Stimulated activated CD4-positive, alpha-beta T cell treated with anti-CD3 and anti-CD28 coated beads, TNF-alpha, amount 100 ng/mL, for 1 hour (primary cell): ENCODE measurements at places on chromosomes 7 and 10.
A peak's percentile ranks its signal among the peaks of the same experiment; 100 is the strongest.

DNA sequence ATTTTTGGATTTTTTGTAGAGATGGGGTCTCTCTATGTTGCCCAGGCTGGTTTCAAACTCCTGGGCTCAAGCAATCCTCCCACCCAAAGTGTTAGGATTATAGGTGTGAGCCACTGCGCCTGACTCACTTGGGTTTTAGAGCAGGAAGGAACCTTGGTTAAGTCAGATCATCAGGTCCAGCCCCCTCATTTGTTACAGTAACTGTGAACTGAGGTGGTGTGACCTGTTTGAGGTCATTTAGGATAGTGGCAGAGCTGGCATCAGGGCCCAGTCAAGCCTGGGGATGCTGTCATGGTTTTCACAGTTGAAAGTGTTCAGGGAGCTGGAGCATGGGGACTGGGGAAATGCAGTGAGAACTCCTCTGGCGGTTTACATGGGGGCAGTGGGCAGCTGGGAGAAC, 159.6 kb downstream of the TAX1BP1 start:
- DNase-seq: no peak

DNA sequence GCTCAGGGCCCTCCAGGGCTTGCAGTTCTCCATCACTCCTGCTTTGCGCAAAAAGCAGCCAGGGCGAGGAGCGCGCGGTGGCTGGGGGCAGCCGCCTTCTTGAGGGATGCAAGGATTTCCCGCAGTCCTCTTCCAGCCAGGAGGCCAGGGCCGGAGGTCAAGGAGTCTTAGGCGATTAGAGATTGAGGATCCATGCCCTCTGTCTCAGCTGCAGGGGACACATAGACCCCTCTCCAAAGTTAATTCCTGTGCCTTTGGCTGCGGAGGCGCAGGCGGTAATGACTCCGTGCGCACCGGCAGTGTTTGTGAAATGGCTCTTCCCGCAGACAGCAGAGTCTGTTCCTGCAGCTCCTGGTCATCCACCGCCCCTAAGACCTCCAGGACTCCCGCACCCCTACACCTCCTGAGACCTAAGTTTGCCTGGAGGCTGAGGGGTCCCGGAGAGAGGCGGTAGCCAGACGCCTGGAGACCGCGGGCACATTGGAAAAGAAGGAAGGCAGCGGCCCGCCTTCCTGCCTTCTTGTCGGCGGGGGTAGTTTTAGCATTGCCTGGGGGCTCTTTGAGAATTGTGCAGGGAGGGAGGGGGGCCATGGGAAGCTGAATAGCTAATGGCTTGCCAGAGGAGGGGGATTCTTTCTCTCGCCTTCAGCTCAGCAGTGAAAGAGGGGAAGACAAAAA, 3.3 kb upstream of the NEUROG3 start:
- DNase-seq: no peak

DNA sequence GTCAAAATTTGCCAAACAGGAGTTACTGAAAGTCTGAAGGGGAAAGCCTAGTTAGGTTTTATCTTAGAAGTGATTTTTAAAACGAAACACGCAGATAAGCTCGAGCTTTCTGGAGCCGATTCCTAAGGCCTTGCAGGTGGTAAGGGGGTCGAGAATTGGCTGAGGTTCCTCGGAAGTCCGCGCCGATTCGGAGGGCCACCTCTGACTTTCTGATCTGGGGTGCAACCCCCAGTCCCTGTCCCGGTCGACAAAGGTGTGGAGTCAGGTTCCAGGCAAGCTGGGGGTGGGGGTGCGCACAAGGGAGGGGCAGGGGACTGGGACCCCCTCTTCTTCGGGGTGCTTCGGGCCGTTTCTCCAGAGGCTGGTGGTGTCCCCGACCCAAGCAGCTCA, 701 bp upstream of the CUL1 start:
- DNase-seq: no peak

GRCh38 chr7:141551094-141551781, at the start of gene AGK:
Gene AGK, plus strand, starts transcription at chr7:141551410. Its CDS starts 4,057 bp downstream, at chr7:141555467.
- peak; percentile 47 for DNase-seq

DNA sequence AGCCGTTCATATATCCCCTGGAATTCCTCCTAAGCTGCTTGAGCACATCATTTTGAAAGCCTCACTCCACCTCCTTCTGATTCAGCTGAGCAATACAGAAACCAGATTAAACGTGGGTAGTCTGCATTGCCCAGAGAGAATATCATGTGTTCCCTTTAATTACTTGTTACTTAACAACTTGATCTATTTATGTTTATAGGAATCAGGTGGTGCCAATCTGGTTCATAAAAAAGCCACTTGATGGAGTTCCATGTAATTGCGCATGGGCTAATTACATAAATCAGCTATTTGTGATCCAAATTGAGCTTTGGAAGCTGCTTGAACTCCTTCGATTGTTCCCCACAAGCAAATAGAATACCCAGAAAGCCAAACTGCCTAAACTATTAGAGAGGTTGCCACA, 114.7 kb upstream of the ADCY1 start:
- DNase-seq: no peak

DNA sequence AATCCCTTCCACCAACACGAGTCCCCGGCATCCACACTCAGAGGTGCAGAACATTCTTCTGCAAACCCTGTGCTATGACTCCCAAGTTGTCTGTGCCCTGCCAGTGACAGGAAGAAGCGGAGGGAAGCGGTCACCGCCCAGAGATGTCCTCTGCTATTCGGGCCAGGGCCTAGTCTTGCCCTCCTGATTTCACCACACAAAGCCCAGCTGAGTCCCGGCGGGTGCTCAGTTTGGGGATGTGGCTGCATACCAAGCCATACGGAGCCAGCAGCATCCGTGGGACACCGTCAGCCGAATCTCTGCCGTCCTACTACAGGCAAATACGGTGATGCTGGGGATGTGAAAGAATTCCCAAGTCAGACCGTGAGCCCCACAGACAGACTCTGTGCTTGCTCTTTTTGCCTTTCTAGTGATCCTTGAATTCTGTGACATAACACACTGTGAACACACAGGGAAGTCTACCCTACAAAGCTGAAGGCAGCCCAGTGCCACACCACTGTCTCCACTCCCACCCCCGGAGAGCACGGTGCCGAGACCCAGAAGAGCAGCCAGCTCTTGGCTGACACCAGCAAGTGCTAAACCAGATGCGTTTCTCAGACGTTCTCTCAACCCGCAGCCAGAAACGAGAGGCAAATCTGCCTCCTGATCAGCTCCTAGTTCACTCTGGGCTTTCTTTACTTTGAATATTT, 2.0 kb downstream of the STK32C start:
- DNase-seq: no peak

DNA sequence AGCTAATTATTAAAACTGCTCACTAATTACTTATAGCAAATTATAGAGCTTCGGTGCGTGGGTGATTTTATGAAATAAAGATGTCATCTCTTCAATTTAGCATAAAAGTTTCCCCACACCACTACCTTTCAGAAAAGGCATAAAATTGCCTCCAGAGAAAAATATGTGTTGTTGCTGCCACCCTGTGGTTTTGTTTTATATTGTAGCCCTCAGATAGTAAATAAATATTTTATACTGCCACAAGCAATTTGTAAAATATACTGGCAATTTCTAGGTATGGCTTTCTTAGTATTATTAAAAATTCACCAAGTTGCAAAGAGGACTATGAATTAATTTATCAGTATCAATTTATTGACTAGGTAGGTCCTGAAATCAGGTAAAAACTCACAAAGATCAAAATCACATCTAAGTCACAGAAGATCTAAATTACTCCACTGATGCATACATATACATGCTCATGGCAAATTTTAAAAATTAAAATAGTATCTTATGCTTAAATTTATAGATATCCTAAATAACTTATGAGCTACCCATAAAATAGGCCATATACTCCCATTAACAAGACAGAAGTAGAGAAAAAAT, 26.5 kb downstream of the ASNS start:
- no peak for DNase-seq

DNA sequence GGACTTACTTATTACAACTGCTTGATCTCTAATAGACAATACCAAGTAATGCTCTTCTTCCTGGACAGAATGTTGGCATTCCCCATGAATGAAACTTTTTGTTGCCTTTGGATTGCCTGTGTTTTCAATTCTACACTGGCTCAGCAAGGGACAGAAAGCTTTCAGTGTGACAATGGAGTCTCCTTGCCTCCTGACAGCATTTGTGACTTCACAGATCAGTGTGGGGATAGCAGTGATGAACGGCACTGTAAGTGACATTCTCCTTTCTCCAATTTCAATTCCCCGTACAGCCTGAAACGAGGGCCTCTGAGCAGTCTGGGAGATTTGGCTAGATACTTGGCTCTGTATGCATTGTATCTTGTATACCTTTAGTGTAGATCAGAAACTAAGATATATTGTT, 290 bp downstream of the MALRD1 start:
- DNase-seq: no peak

DNA sequence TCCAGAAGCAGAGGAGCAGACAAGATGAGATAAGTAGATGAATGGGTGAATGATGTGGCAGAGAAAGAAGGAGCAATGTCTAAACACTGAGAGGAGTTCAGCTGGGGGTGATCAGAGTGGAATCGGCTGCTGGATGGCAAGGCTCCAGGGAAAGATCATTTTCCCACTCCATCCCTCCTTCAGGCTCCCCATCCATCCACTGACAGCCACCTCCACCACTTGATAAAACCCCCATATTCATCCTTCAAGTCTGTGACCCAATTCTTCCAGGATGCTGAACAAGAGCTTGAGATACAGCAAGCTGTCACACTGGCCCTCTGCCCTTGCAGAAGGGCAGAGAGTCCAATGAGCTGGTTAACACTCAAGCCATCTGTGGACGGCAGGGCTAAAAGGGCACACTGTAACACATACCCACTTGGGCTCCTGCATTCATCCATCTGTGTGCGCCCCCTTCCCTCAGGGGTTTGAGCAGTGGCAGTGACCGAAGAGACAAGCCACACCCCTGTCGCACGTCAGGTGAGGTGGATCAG, 30.8 kb upstream of the CACNB2 start:
- no peak for DNase-seq

DNA sequence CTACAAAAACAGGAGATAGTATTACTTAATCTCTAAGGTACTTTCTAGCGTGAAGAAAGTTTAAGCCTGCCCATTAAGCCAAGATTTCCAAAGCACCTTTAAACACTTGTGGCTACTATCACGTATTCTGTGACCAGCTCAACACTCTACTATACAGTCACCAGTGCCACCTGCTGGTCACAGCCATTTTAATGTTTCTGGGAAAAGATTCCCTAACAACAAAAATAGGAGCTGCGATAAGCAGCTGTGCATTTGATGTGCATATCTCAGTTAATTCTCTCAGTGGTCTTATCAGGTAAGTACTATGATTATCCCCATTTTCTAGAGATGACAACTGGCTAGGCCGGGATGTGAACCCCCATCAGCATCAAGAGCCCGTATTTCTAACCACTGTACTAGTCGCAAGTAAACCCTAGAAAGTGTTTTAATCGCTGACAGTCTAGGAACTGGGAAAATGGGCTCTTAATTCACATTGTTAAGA, 860 bp downstream of the SEC31B start:
- no peak for DNase-seq

- DNase-seq: no peak
Measured at GRCh38 chr7:6648066-6648814, 11.1 kb downstream of the ZNF316 start.

- no peak for DNase-seq
Measured at GRCh38 chr10:133523631-133524203, 3.4 kb upstream of the CYP2E1 start.

GRCh38 chr7:22854158-22855048, 31.8 kb upstream of the TOMM7 start:
- peak; percentile 59 for DNase-seq

- no peak for DNase-seq
Measured at GRCh38 chr10:86059892-86060291, 306.7 kb downstream of the GRID1 start.

GRCh38 chr7:82530361-82530760, 86.8 kb upstream of the CACNA2D1 start:
- DNase-seq: no peak

GRCh38 chr7:31258391-31258790, 82.1 kb downstream of the NEUROD6 start:
- no peak for DNase-seq

DNA sequence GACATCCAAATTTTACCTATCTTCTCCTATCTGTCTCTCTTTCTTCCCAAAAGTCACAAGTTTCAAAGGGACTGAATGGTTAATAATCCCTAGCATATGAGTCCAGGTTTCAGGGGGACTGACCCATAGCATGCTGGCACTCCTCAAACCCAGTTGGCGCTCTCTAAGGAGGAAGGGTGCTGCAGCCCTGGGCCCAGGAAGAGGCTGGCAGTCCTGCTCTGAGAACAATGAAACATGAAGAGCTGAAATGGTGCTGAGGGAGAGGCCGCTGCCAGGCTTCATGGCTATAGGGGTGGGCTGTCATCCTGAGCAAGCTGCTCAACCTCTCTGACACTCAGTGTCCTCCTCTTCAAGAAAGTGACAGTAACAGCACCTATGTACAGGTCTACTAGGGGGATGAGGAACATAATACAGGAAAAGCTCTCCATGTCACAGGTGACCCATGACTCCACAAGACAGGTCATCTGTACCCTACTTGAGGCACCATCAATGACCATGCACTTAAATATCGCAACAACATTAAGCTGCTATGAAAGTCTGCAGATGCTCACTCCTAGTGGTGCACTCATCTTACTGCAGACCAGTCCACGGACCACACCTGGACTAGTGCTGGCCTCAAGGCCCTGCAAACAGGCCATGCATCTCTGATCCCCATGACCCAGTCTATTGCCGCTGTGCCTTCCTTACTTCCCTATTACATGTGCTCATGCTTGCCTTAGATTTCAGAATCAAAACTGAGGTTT, 17.0 kb downstream of the COBL start:
- DNase-seq: no peak

GRCh38 chr7:36875794-36876193, 151.5 kb upstream of the AOAH start:
- DNase-seq: no peak

GRCh38 chr7:99789441-99790070, 5.6 kb upstream of the CYP3A4 start:
- DNase-seq: no peak

GRCh38 chr7:132495936-132496335, 80.3 kb downstream of the PLXNA4 start:
- DNase-seq: no peak

GRCh38 chr10:21712975-21713374, 178.9 kb downstream of the MLLT10 start:
- DNase-seq: no peak

GRCh38 chr10:48414160-48414559, 107.7 kb downstream of the MAPK8 start:
- no peak for DNase-seq

GRCh38 chr7:73345951-73346350, 18.0 kb downstream of the FKBP6 start:
- no peak for DNase-seq

- no peak for DNase-seq
Measured at GRCh38 chr10:18501629-18502028, 149.8 kb downstream of the NSUN6 start.

DNA sequence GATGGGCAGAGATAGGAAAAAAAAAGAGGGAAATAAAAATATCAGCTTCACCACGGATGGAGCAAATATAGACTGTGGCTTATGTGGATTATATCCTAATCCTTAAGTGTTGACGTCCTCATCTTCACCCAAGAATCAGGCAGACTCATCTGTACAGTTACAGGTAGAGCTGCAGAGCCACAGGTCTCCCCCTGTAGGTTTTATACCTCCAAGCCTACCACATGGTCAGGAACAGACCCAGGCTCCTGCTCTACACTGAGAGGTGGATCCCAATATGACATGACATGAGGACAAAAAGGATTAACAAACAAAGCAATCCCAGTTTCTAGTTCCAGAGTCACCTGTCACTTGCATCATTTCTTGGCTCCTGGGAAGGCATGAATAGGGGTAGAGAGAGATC, 400.8 kb downstream of the SEMA3D start:
- no peak for DNase-seq

GRCh38 chr10:11578802-11579255, 32.6 kb downstream of the USP6NL start:
- no peak for DNase-seq
